Activated CD4-positive, alpha-beta T cell treated with anti-CD3 and anti-CD28 coated beads for 24 hours (primary cell): ENCODE measurements at places on chromosomes 11 and 22.

GRCh38 chr11:69027704-69028372, 14.8 kb upstream of the MRGPRF start:
- DNase-seq = no peak

GRCh38 chr22:43693249-43693648, 118.9 kb downstream of the EFCAB6 start:
- no peak for DNase-seq

DNA sequence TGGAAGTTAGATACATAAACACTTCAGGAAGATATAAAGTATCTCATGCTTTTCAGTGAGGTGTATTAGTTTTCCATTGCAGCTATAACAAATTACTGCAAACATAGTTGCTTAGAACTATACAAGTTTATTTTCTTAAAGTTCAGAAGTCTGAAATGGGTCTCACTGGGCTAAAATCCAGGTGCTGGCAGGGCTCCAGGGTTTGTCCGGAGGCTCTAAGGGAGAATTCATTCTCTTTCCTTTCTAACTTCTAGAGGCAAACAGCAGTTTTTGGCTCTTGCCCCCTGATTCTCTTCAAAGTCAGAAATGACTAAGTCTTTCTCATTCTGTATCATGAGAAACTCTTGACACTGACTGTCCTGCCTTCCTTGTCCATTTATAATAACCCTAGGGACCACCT, 138.8 kb downstream of the AASDHPPT start:
- no peak for DNase-seq

- DNase-seq = no peak
These were observed 16.5 kb downstream of the SNAP29 start for GRCh38 chr22:20875296-20875695.

- DNase-seq = no peak
These were observed 74.3 kb downstream of the TEAD1 start for GRCh38 chr11:12748561-12748960.

DNA sequence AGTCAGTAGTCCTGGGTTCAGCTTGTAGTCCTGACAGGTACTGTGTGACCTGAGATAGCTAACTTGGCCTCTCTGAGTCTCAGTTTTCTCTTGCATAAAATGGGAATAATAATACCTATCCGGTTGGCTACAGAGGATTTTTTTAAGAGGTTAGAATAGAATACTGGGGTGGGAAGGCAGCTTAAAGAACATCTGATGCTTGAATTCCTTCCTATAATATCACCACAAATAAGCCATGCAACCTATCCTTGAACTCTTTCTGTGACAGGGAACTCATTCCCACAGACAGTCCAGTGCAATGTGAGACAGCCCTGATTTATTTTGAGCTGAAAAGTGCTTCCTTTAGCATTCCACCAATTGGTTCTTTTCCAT, 110.1 kb downstream of the CCDC81 start:
- no peak for DNase-seq

GRCh38 chr11:94254214-94254613, 50.2 kb upstream of the IZUMO1R start:
- no peak for DNase-seq

GRCh38 chr22:26892166-26893041, 235.0 kb downstream of the MIAT start:
- no peak for DNase-seq

GRCh38 chr11:15674756-15675155, 560.0 kb downstream of the INSC start:
- no peak for DNase-seq
